Left lobe of liver (tissue), 2 donors: ENCODE measurements at places on chromosomes 1 and 21. TPM values are rescaled to one million over a fixed set of nuclear protein-coding genes. Genes with fewer than 3 reads are reported as not detected.

TMEM61 gene
- not detected for total RNA-seq

B3GALT2 gene
- 0.13 TPM for total RNA-seq

MAP10 gene
- total RNA-seq: 1.6 TPM

ANP32E gene
- total RNA-seq: 12.9 TPM

LRRC38 gene
- not detected for total RNA-seq

STRIP1 gene
- 12.5 TPM for total RNA-seq

CRP gene
- 3,370 TPM for total RNA-seq

NFASC gene
- 2.7 TPM for total RNA-seq

ANKRD45 gene
- not detected for total RNA-seq

RNU1-4 gene
- 1,159 TPM for total RNA-seq

DNA sequence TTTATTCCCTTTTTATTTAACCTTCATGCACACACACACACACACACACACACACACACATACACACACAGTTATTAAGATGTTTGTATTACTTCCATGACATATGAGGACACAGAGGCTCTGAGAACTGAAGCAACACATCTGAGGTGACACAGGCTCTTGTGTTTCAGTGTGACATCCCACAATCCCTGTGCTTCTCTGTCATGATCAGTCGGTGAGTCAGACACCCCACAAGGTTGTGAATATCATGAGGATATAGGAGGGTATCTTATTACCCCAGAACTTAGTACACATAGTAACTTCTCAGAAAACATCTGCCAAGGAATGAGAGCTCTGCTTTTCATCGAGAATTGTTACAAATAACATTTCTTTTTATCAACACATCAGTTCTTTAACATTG lies 459.3 kb downstream of the PLPP3 start:
- no peak for DNase-seq

GRCh38 chr1:245378745-245379144 lies 224.0 kb downstream of the KIF26B start:
- no peak for DNase-seq

DNA sequence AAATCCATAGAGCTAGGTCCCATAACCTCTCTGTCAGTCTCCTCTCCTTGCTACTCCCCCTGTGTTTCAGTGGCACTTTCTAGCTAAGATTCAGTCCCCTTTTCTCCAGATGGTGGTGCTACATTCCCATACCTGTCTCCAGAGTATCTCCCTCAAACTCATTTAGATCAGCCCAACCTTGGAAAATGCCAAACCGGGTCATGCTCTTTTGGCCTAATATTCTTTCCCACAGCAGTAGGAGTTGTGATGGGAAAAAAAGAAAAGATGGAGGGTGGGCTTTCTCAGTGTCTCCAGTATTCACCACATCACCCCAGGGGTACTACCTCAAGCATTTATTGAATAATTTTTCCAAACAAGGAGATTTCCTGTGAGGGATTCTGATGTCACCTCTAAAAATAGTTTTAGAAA lies 3.2 kb upstream of the RXFP4 start:
- DNase-seq: no peak

GRCh38 chr1:52567943-52568342 lies 15.1 kb upstream of the TUT4 start:
- DNase-seq: no peak

DNA sequence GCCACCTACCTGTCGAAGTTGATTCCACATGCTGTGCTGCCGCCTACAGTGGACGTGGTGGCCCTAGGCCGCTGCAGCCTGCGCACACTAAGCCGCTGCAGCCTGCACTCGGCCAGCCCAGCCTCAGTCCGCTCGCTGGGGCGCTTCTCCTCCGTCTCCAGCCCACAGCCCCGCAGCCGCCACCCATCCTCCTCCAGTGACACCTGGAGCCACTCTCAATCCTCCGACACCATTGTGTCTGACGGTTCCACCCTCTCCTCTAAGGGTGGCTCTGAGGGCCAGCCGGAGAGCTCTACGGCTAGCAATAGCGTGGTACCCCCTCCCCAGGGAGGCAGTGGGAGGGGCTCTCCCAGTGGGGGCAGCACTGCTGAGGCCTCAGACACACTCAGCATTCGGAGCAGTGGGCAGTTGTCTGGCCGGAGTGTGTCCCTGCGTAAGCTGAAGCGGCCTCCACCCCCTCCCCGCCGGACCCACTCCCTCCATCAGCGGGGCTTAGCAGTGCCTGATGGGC lies 46.9 kb downstream of the YARS1 start:
- no peak for DNase-seq

DNA sequence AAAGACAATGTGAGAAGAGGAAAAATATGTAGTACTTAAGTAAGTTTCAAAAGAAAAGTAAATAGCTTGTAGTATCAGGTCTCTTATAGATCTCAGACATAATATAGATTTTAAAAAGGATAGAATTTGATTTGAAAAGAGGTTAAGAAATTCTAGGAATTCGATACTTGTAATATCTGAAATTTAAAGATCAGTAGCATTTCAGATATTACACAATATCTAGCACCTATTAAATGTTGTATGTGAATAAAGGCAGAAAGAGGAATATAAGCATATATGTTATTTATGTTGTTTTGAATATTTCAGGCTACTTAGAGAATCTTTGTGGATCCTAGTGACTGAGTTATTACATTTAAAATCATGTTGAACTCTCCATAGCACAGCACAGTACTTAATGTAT lies 35.0 kb upstream of the METTL18 start:
- DNase-seq: no peak

DNA sequence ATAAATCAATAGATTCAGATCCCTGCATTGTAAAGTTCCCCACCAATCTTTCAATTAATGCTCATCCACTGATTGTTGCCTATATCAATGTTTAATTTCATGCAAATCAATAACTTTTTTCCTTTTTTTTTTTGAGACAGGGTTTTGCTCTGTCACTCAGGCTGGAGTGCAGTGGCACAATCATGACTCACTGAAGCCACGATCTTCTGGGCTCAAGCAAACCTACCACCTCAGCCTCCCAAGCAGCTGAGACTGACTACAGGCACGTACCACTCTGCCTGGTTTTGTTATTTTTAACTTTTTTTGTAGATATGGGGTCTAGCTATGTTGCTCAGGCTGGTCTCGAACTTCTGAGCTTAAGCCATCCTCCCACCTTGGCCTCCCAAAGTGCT lies 25.7 kb downstream of the DIO1 start:
- DNase-seq: no peak

GRCh38 chr1:230851291-230851691 lies 17.0 kb downstream of the C1orf198 start:
- no peak for DNase-seq

DNA sequence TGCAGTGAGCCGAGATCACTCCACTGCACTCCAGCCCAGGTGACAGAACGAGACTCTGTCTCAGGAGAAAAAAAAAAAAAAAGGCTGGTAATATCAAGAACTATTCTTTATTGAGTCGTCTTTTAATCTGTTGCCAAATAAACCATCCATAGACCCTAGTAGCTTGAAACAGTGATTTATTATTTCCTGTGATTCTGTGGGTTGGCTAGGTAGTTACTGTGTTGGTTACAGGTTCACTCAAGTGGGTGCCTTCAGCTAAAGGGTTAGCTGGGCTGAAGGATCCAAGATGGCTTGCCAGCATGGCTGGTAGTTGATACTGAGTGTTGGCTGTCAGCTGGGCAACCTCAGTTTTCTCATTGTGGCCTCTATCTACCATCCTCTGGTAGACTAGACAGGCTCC lies 9.2 kb downstream of the TLCD4 start:
- no peak for DNase-seq

DNA sequence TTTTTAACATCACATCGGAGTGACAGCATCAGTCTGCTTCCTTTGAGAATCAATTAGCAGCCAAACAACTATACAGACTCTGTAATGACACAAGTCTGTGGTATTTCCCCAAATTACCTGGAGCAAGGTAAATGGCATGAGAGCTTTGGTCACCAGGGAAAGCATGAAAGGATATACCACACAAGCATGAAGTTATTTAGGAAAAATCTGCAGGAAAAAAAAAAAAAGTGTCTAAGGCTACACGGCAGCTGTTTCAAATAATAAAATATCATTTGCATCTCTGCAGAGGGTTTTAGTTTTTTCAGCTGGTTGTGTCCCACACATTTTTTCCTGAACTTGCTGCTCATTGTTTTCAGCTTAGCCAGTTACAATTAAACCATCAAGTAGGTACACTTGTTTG lies 234.7 kb downstream of the TTLL7 start:
- no peak for DNase-seq

DNA sequence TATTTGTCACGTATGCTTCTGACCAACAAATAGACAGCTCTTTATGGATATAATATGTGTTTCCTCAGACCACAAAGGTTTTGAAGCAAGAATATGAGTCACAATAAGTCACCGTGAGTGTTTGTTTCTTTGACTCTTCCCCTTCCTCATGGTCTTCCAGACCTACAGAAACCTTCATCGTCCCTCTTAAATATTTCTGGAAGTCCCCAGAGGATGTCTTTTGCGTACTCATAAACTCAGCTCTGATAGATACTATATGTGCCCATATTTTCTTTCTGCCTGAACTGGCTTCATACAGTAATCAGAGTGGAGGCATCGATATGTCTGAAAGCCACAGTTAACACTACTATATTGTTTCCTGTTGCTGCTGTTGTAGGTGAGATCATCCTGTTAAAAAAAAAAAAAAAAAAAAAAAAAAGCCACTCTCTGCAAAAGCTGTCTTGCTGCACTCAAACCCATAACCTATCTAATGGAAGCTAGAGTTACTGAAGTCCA lies 38.4 kb downstream of the ADAMTS1 start:
- DNase-seq: no peak

- no peak for DNase-seq
Measured at GRCh38 chr1:41454406-41454805, 30.1 kb downstream of the EDN2 start.

- peak; percentile 37 for DNase-seq
Measured at GRCh38 chr1:109241841-109242345, 7.4 kb upstream of the CELSR2 start.

- DNase-seq: no peak
Measured at GRCh38 chr1:9346566-9346965, 53.9 kb downstream of the SPSB1 start.

DNA sequence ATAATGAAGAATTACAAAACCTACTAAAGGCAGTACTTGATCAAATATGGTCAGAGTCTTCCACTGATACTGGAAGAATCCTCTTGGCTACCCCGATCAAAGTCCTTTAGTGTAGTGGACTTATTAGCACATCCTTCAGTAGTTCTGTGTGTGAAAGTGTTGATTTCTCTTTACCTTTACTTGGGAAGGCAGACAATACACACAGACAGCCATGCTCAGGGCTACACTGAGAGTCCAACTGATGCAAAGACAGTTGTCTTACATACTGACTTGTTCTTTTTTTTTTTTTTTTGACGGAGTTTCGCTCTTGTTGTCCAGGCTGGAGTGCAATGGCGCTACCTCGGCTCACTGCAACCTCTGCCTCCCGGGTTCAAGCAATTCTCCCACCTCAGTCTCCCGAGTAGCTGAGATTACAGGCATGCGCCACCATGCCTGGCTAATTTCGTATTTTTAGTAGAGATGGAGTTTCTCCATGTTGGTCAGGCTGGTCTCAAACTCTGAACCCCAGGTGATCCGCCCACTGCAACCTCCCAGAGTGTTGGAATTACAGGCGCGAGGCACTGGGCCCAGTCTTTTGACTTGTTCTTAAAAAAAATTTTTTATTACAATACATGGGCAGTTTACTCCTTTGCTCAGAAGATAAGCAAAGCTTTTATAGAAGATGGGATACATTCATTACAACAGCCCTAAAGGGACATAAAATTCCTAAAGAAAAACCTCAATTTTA lies 3.5 kb upstream of the PTTG1IP start:
- DNase-seq: no peak

- no peak for DNase-seq
Measured at GRCh38 chr21:31576428-31576827, 83.1 kb upstream of the SOD1 start.

DNA sequence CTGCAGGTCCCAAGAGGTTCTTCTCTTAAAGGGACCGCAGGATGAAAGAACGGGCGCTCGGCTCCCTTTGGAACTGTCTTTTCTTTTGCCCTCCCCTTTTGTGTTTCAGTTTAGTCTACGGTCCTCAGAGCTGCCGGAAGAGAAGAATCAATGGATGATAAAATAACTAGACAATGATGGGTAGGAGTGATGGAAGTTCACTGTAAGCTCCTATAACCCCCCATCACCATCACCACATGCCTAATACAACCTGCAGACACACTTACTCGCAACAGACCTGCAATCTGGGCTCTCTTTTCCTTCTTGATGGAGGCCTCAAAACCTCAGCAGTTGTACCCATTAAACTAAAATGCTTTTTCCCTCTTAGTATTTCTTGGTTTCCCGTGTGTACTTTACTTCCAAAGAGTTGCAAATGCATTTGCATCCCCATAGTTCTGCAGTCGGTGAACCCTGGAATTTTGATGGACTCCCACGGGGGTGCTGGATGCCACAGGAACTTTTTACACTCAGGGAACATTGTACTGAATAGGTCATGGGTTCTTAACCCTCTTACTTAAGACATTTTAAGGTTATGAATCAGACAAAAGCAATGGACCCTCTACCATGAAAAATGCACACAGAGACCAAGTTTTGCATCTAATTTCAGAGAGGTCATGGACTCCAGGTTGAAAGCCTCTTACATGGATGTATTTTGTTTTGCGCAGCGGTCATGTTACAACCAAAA lies 633 bp upstream of the RFX5 start:
- DNase-seq: no peak

DNA sequence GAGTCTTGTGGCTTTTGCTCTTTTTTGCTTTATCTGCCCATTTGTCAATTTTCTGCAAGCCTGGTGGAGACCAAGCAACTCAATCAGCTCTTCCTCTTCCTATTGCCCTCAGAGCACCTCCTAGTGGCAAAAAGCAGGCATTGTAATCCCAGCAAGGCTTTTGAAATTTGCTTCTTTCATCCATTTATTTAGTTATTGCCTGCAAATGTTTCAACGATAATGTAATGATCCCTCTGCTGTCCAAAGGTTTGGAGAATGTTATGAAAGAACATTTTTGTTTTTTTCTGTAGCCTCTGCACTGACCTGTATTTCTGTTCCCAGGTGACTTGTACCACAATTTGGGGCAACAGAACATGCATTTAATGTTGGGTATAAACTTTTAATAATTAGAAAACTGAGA lies 127.8 kb downstream of the GABPA start:
- no peak for DNase-seq

DNA sequence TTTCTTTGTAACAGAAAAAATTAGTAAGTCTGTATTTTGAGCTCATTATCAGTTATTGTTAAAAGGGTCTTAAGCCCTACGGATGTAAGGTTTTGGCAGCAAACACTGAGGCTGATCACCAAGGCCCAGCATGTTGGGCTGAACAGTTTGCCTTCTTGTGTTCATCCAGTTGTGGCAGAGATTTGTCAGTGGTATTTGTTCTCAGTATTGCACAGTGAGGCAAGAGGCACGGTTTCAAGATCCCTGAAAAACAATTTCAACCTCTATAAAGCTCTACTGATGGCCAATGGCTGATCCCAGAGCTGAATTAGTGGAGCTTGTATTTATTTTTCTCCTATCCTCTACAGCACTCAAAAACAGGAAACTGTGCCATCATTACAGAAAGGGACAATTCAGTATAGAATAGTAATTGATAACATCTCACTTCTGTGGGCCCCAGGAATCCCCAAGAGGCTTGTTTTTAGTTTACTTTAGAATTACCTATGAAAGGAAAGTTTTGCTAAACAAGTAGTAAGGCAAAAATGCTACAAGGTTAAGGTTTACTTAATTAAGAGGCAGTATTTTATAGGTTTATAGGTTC lies 191.8 kb upstream of the RAB4A start:
- DNase-seq: no peak
